ENCODE measurements at places on chromosomes 6 and 20.

GRCh38 chr6:71181565-71181964 is 107.0 kb upstream of the OGFRL1 start:
- no peak for DNase-seq

DNA sequence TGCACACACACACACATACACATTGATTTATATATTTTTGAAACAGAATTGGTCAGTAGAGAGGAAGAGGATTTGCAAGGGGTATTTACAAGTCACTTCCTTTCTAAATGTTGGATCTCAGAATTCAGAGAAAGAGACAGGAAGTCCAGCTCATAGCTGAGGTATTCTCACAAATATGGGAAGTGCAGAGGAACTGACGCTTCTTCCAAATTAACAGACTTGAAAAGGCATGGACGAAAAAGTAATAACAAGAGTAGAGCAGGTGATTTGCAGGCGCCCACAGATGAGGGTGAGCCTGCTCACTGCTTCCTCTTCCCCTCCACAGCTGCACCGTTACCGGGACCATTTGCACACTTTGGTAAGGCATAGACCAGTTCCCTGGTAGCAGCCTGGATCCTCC is 246.4 kb downstream of the PHACTR1 start:
- no peak for DNase-seq

DNA sequence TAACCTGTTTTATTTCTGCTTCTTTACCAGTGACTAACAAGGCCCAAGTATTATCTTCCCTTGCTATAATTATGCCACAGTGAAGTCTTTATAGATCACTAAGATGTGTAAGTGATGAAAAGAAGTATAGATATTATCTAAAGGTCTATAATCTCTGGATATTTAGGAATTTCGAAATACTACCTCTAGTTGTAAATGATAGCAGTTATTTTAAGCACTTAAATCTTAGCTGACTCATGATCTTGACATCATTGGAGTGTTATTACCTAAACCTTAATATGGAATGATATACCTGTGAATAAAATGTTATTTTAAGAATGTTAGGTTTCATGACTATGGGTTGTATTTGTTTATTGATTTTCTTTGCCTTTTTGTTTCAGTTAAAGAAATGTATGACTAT is 31.5 kb downstream of the CDC40 start:
- no peak for DNase-seq

DNA sequence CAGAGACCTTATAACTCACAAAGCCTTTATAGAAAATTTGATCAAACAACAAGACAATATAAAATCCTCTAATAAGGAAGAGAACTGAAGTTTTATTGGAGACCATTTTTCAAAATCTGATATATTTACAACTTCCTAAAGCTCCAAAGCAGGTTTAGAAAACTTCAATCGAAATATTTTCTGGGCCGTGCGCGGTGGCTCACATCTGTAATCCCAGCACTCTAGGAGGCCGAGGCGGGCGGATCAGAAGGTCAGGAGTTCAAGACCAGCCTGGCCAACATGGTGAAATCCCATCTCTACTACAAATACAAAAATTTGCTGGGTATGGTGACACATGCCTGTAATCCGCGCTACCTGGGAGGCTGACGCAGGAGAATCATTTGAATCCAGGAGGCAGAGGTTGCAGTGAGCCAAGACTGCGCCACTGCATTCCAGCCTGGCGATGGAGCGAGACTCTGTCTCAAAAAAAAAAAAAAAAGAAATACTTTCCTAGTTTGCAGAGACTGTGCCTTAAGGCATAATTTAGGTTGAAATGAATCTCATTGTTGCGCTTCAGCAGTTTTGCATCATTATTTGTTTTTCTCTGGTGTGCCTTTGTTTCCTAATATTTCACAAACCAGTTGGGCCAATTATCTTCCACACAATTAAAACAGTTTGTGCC is 60.6 kb upstream of the ASIP start:
- DNase-seq, result no peak

GRCh38 chr6:5995949-5996713 is 10.6 kb downstream of the NRN1 start:
- no peak for DNase-seq

DNA sequence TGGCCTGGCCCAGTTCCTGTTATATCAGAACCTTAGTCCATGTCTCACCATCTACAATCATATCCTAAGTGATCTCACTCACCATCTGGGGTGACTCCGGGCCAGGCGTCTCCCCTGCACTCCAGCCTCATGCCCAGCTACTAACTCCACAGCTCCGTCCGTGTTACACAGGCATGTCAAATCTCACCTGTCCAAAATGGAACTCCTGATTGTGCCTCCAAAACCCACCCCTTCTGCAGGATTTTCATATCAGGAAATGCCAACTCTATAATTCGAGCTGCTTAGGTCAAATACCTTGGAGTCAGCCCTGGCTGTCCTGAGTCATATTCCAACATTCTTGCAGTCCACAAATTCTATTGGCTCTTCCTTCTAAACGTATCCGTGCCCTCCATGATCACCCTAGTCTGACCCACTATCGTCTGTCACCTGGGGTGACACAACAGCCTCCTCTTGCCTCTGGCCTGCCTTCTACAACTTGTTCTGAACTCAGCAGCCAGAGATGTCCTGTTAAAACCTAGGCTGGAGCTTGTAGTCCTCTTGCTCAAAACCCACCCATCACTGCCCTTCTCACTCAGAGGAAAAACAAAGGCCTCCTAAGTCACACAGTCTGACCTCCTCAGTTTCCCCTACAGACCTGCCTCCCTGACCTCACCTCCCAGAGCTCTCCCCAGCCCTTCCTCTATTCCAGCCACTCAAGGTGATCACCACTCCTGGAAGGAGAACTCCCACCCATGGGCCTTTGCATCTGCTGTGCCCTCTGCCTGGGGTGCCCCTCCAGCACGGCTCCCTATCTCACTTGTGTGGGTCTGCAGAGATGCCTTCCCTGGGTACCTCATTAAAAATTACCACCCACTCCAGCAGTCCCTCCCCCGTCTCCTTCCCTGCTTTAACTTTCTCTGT is 85.3 kb upstream of the SIRPA start:
- no peak for DNase-seq

- no peak for DNase-seq
Observed at GRCh38 chr20:38034961-38035360, 1.4 kb downstream of the RPRD1B start.

GRCh38 chr20:4089756-4090487 is 74.6 kb upstream of the RNF24 start:
- DNase-seq, result no peak

DNA sequence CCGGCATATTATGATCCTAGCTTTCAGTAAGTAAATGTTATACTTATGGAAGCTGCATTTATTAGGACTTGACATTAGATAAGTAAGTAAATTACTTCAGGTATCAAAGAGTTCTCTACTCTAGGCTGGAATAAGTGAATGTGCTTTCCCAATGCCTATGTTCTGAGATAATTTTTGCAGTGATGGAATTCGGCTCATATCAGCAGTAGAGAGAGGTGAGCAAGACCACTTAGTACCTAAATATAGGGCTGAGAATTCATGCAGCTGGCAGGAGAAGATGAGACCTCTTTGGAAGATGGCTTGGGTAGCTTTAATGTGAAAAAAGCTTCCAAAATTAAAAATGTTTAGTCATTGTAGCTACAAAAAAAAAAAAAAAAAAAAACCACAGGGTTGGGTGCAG is 13.3 kb upstream of the BEND3 start:
- no peak for DNase-seq

- no peak for DNase-seq
Observed at GRCh38 chr6:14075095-14075503, 42.5 kb upstream of the CD83 start.

DNA sequence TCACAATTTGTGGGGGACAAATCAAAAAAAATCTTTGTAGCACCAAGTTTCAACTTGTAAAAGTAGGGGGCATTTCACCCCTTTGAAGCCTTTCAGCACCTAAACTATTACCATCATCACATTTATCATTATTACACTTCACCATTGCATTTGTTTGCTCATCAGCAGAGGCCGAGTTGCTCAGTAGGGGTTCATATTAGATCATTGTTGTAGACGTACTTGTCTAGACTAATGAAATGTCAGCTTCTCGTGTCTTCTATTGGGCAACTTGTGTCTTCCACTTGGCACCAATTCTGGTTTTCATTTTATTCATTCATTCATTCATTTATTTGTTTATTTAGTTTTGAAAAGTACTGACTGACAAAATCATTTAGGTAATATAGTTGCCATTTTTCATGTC is 338.3 kb upstream of the KCNQ5 start:
- no peak for DNase-seq

GRCh38 chr6:40965046-40965445 is 74.0 kb downstream of the UNC5CL start:
- DNase-seq, result no peak

DNA sequence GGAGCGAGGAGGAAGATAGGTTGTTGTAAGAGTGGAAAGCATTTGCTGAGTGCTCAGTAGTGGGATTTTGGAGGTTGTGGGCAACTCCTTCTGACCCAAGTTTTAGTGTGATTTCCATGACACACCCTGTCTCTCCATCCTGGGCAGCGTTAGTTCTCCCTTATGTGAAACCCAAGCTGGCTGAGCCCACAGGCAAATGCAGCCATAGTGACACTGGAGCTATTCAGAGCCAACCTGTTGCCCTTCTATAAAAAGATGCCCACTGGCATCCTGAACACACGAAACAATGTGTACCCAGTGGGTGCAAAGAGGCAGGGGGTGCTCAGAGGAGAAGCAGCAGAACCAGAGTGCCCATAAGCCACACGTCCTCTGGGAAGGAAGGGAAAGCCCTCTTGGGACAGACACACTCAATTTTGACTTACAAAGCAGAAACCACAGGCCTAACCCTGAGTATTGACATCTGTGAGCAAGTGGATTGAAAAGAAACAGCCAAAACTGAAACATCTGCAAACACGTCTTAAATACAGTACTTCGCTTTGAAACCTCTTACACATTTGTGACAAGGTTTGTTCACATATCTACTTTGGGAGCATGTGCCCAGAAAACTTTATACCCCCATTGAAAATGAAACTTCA is 54.6 kb downstream of the BPIFB1 start:
- no peak for DNase-seq

GRCh38 chr6:18237167-18237566 is 27.2 kb downstream of the DEK start:
- DNase-seq, result no peak

DNA sequence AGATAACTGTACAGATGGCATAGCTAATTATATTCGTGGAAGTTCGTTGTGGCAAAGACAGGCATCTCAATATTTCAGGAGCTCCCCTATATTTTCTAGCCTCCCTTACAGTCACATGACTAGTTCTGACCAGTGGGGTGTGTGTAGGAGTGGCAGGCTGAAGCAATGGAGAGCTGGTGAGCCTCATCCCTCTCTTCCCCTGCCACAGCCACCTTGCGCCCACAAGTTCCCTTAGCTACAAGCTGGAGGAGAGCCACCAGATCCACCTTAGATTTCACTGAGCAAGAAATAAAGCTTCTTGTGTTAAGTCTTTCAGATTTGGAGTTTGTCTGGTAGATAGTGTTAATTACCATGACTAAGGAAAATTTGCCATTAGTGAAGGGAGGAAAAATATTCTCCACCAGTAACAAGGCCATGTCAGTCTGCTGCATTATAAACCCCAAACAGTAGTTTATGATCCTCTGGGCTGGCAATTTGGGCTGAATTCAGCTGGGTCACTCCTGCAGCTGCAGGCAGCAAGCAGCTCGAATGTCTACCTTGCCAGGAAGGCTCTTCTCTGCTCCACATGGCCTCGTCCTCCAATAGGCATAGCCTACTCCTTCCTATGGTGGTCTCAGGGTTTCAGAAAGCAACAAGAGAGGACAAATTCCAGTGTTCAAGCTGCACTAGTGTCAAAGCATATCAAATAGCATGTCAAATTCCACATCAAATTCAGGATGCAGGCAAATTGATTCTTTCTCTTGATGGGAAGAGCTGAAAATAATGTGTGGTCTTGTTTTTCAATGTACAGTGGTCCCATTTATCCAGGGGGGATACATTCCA is 7.4 kb upstream of the RBCK1 start:
- no peak for DNase-seq

DNA sequence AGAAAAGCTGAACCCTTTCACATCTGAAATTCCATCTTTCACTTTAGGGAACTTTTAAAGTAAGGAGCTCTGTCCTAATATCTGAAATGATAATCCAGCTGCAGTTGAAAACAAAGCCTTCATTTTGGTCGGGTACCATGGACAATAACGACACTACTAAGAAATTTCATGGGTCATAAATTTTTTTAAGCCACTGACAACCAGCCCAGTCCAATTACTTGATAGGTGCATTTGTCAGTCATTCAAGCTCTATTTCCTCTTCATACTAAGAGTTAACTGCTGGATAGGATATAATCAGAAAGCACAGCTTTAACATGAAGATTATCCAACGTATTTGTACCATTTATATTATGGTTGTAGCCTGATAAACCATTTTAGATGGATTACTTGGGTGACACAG is 52.5 kb downstream of the MMUT start:
- no peak for DNase-seq

GRCh38 chr6:15401769-15402250 is 155.9 kb downstream of the JARID2 start:
- DNase-seq, result no peak

- DNase-seq, result no peak
Observed at GRCh38 chr20:25338112-25339023, 52.3 kb downstream of the ABHD12 start.

DNA sequence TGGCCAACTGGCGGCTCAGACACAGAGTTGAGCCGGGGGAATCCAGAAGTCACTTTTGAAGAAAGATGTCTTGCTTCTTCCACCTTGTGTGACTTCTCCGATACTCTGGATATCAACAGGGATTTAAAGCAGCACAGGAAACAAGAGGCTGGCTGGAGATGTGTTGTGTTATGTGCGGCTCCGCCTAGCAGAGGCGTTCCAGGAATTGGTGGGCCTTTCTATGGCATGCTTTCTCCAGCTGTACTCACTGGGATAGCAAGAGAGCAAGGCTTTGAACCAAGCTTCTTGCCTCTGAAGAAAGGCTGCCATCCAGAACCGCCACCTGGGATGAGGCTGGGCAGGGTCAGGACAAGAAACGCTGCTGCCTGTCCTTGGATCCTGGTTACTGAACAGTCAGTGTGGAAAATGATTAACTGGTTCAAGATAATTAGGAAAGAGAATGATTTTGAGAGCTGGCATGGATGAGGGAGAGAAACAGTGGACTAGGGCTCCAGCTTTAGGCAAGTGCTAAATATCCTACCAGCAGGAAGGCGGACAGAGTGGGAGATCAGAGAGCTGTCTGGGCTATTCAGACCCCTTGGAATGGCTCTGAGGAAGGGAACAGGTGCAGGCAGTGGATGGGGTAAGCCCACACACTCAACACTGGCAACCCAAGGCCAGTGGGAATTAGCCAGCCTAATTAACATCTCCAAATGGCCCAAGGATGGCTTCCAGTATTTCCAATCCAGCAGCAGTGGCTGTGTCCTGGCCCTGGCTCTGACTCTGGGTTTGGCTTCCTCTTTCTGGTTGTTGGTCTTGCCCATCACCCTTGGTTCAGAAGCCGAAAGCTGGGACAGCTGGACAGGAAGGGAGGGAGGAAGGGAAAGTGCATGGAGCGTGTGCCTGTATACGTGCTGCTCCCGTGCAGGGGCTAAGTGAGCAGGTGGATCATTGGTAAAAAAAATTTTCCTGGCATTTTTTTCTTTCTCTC is 31.9 kb downstream of the INSM1 start:
- DNase-seq, result no peak

- no peak for DNase-seq
Observed at GRCh38 chr6:71488186-71488585, 199.6 kb downstream of the OGFRL1 start.

Data from activated T-cell treated with anti-CD3 and anti-CD28 coated beads for 24 hours (primary cell).